Uterus (tissue), 4 donors: ENCODE measurements at places on chromosomes 13 and 19.
A peak's percentile ranks its signal among the peaks of the same experiment; 100 is the strongest.

- DNase-seq, result peak; percentile 76
Observed at GRCh38 chr13:49495783-49496762, at the start of gene PHF11. TSS of gene PHF11 (plus strand) at chr13:49495953. CDS start at chr13:49496002, 49 bp downstream.

GRCh38 chr19:45368737-45369340, 1.5 kb downstream of the ERCC2 start:
- DNase-seq, result no peak

- DNase-seq, result no peak
Observed at GRCh38 chr19:35742121-35742724, at the start of gene IGFLR1. TSS of gene IGFLR1 (minus strand) at chr19:35742452. CDS start at chr19:35741180, 1,272 bp downstream.

DNA sequence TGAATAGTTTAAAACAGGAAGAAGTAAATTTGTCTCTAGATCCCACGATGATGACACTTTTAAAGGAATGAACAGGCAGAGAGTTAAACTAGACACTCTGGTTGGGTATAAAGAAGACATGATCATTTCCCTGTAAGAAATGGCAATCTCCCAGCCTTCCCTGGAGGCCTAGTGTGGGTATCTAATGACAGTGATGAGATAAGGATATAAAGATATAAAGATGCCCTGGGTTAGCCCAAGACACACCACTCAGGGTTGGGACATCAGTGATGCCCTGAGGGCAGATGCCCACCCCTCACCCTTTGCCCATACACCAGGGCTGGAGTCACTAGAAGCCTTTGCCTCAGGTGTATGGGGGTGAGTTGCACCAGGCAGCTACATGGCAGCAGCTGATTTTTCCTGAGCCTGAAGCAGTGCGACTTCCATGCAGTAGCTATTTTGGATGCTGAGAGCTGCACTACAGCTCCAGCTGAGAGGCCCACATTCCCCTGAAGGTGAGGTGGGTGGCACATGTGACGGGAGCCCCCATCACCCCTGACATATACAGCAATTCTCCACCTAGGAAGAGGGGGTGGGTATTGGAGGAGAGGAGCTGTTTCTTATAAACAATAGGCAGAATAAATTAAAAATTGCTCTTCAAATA, 177.5 kb downstream of the NDFIP2 start:
- no peak for DNase-seq

- no peak for DNase-seq
Observed at GRCh38 chr13:27583645-27584044, 36.7 kb downstream of the LNX2 start.

DNA sequence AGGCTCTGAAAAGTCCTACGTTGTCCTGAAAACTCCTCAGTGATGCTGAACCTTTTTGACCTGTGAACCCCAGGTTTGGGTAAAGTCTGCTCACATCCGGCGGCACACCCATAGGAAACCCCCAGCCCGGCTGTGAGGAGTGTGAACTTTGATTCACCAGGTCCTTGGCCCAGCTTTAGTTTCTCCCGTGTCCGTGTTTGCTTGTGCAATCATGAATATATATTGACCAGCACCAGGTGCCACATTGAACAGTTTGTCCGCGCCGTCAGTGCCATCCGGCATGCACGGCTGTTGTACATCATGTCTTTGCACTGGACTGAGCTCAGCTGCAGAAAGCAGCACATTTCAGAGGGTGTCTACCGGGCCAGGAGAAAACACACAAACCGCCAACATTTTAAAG, 45.3 kb downstream of the NFIC start:
- DNase-seq, result no peak

- no peak for DNase-seq
Observed at GRCh38 chr19:609004-609346, 19.3 kb downstream of the HCN2 start.

GRCh38 chr13:34174671-34175145, 356.8 kb downstream of the RFC3 start:
- no peak for DNase-seq

DNA sequence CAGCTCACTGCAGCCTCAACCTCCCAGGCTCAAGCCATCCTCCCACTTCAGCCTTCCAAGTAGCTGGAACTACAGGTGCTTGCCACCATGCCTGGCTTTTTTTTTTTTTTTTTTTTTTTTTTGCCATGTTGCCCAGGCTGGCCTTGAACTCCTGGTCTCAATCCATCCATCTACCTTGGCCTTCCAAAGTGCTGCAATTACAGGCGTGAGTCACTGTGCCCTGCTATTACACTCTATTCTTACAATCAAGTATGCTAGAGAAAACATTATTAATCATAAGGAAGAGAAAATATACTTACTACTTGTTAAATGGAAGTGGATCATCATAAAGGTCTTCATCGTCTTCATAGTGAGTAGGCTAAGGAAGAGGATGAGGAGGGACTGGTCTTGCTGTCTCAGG, 93.3 kb upstream of the DOCK9 start:
- no peak for DNase-seq

GRCh38 chr13:42279986-42280385, 8.0 kb downstream of the AKAP11 start:
- no peak for DNase-seq

- no peak for DNase-seq
Observed at GRCh38 chr13:112133499-112134390, 66.8 kb downstream of the SOX1 start.

- no peak for DNase-seq
Observed at GRCh38 chr13:84917252-84917878, 881.9 kb downstream of the SLITRK6 start.

- no peak for DNase-seq
Observed at GRCh38 chr13:27028683-27029480, 142.7 kb downstream of the USP12 start.

DNA sequence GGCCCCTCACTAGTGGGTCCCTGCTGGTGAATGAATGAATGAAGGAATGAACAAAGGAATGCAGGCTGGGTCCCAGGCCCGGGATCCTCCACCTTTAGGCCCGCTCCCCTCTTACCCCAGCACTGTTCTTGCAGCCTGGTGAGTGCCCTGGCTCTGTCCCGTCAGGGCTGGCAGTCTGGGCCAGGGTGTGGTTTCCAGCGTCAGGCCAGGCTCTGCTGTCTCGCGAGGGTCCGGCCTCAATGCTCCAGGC, 317 bp downstream of the LYL1 start:
- no peak for DNase-seq

DNA sequence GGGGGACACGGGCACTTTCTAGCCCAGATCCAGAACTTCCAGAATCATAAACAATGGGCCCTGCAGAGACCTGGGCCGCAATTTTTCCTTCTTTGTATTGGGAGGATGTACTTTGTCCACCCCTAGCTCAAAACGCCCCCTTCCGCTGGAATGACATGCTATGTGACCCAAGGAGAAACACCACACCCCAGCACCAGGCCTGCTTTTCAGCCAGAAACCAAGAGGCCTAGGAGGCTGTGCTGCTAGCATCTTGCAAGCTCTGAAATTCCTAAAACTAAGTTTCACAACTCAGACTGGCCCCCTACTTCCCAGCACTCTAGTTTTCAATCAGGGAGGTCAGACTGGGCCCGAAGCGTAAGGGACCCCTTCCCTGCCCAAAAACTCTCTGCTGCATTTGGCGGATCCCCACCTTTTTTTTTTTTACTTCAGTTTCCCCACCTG, 538 bp downstream of the LSM4 start:
- no peak for DNase-seq

- no peak for DNase-seq
Observed at GRCh38 chr13:47853236-47853635, 147.8 kb downstream of the SUCLA2 start.

DNA sequence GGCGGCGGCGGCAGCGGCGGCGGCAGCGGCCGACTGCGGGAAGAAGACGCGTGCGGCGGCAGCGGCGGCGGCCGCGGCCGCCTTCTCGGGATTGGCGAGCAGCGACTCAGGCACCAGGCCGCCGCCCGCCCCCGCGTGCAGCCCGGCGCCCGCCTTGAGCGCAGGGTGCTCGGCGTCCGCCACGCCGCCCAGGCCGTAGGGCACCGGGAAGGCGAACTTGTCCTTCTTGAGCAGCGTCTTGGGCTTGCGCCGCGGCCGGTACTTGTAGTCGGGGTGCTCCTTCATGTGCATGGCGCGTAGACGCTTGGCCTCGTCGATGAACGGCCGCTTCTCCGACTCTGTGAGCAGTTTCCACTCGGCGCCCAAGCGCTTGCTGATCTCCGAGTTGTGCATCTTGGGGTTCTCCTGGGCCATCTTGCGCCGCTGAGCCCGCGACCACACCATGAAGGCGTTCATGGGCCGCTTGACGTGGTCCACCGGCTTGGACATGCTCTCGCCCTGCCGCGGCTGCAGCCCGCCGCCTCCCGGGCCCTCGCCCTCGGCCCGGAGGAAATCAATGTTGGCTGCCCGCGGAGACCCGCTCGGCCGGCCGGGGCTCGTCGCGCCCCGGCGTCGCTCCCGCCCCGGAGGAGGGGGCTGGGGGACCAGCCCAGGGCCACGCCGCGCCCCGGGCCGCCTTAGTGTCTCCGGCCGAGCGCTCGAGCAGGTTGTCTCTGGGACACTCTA, 621 bp downstream of the SOX21 start:
- DNase-seq, result no peak

GRCh38 chr13:19052180-19052579, 129.4 kb downstream of the TUBA3C start:
- no peak for DNase-seq

DNA sequence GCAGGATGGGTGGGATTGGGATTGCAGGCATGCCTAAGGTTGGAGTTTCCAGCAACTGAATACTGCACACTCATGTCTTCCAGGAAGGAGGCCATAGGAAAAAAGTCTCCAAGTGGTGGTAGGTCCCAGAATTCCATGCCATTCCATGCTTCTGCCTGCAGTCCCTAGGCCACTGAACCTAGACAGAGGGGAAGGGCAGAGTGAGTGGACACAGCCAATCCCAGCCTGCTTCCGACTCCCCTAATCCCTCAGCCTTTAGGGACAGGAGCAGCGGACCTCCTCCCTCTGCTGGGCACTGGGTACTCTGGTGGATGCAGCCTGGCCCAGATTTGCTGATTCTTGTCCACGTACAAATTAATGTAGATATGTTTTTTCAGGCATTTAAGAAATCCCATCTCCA, 17.0 kb downstream of the VSTM2B start:
- no peak for DNase-seq

- DNase-seq, result no peak
Observed at GRCh38 chr13:57748096-57748495, 116.6 kb downstream of the PCDH17 start.

DNA sequence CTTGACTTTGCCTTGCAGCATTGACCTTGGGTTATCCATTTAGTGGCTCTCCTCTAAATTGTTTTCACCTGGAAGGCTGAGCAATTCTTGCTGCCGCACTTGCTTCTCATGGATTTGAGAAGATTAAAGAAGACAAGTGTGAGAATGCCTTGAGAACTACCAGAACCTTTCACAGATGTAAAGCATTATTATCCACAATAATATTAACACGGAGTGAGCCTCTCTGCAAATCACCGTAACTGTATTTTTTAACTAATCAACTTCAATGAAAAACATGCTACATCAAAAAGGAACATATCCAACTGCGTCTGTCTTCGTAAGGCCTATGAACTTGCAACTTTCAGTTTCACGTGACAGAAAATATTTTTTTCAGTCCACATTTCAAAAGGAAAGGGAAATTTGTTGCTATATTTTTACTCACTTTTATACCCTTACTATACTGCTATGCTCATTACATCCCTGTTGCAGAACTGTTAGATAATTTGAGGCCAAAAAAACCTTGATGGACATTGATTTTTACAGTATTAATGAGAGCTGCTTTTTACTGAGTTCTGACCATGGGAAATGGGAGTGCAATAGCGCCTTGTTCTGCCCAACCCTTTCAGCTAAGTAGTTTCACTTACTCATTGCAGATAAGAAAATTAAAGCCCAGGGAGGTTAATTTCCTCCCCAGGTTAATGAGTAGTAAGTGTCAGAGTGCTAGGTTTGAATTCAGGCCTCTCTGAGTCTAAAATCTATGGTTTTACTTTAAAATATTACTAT, 93.8 kb upstream of the RAP2A start:
- DNase-seq, result no peak

- peak; percentile 55 for DNase-seq
Observed at GRCh38 chr19:47446534-47447469, 24.9 kb downstream of the SLC8A2 start.

- DNase-seq, result no peak
Observed at GRCh38 chr19:7595466-7596133, at the start of gene CAMSAP3. TSS of gene CAMSAP3 (plus strand) at chr19:7595863. CDS start at chr19:7596003, 140 bp downstream.

DNA sequence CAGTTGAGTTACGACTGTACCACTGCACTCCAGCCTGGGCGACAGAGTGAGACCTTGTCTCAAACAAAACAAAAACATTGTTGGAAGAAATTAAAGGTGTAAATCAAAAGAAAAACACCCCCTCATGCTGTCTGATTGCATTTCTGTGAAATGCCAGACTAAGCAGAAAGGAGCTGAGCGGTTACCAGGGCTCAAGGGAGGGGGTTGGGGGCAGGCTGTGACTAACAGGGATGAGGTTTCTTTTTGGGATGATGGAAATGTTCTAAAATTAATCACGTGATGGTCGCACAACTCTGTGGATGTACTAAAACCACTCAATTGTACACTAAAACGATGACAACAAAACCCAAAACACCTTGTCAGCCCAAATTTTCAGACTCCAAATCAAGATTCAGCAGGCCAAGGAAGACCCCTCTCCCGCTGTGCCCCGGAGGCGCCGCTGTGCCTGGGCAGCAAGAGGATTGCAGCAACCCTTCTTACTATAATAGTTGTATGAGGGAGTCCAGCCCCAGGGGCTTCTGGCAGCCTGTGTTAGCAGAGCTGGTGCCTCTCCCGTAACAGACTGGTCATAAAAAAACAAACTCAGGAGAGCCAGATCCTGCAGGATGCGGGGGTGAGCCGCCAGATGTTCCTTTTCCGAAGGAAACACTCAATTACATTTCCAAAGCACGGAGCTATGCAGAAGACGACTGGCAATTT, 20.9 kb downstream of the CAPS start:
- peak; percentile 84 for DNase-seq

DNA sequence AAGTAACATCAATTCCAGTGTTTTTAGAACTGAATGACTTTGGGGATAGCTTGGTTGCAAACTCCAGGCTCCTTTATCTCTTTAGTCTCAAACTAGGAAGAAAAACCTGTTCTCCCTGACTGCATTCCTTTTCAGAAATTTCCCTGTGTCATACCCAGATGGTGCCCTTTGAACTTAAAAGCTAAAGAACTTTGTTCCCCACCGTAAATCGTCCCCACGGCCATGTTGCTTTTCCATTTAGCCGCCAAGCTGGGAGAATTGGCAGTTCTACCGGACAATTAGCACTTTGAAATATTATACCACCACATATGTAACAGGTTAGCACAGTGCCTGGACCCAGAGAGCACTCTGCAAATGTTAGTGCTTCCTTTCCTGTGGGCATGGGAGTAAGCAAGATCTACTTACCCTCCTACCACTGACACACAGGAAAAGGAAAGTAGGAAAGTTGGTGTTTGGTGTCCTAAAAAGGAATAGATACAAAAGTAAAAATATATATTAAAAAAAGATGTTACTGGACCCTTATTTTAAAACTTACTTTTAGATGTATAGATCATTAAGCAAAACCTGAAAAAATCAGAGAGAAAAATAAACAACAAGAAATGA, 191.9 kb upstream of the MIR17HG start:
- DNase-seq, result no peak
